ENCODE measurements at places on chromosomes 5 and 9.

- no peak for DNase-seq
Observed at GRCh38 chr5:158861366-158861765, 238.3 kb downstream of the EBF1 start.

- DNase-seq = no peak
Observed at GRCh38 chr5:147454996-147455677, 54.7 kb downstream of the DPYSL3 start.

- no peak for DNase-seq
Observed at GRCh38 chr5:90878549-90879196, 320.1 kb downstream of the ADGRV1 start.

GRCh38 chr9:19493876-19494275 lies 85.1 kb downstream of the ACER2 start:
- DNase-seq = no peak

GRCh38 chr9:14372437-14373335 lies 58.7 kb upstream of the NFIB start:
- no peak for DNase-seq

DNA sequence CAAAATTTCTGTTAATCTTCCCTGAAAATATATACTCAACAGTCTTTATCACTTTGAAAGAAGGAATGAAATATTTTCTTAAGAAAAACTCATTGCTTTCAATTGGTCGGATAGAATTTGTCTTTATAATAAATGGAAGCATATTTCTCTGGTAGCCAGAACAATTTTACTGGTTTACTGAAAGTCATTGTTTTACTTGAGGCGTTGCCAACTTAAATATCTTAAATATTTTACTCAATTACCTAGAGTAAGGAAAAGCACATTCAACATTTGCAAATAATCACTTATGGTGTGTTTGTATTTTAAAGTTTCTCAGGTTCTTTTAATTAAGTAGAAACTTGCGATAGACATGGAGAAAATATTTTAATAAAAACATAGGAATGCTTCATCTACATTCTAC lies 1181.7 kb downstream of the EFNA5 start:
- DNase-seq = no peak

- DNase-seq = no peak
Observed at GRCh38 chr5:37553720-37554404, 174.7 kb downstream of the WDR70 start.

DNA sequence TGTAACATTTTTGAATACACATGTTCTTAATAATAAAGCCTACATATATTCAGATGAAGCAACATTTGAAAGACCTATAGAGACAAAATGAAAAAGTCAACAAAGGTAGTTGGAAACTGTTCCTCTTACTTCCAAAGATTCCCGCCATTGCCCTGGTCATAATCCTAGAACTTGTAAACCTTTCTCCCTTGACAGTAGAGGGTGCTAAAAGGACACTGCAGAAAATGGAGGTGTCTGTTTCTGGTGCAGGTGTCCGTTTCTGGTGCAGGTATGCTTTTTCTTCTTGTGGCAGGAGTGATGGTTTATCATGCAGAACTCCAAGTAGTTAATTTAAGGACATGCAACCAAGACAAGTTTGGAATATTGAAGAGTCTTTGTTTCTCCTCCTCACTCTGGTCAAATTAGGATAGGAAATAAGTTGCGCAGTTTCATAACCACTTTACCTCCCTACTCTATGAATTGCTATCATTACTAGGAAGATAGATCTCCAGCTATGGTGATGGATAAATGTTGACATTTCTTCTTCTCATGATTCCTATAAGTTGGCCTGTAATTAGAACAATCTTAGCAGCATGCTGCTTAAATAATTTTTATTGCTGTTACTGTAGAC lies 56.0 kb upstream of the FAM174A start:
- no peak for DNase-seq

DNA sequence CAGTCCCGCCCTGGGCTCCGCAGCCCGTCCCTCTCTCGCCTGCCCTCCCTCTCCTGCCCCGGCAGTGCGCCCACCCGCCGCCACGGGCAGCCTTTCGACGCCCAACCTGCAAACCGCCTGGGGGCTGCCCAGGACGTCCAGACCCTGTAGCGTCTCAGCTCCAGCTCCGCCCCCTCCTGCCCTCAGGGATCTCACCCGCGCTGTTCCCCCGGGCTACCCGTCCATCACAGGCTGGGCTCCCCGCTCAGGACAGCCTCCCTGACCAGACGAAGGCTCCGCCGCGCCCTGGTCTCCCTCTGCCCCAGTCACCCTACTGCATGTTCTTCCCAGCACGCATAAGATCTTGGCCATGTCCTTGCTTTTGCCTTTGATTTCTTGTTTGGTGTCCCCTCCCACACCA lies 1.4 kb downstream of the RASGEF1C start:
- no peak for DNase-seq

DNA sequence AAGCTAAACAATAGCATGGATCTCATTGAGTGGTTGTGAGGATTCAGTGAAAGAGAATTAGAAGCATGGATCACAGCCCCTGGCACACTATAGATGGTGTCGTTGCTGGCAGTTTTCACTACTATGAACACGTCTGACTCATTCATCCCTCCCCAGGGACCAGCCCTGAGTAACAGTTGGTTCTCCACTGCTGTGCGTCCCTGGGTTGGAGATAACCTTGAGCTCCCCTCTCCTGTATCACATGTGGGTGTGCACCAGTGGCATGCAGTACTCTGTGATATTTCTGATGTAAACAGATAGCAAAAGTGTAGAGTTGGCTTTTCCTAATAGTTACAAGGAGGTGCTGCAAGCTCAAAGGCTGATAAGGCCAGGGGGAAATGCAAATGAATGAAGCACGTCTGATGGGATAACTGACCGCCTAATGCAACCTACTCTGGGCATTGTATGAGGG lies 8.8 kb upstream of the LCP2 start:
- no peak for DNase-seq

GRCh38 chr9:133839822-133840329 lies 101.7 kb upstream of the SARDH start:
- DNase-seq = no peak

DNA sequence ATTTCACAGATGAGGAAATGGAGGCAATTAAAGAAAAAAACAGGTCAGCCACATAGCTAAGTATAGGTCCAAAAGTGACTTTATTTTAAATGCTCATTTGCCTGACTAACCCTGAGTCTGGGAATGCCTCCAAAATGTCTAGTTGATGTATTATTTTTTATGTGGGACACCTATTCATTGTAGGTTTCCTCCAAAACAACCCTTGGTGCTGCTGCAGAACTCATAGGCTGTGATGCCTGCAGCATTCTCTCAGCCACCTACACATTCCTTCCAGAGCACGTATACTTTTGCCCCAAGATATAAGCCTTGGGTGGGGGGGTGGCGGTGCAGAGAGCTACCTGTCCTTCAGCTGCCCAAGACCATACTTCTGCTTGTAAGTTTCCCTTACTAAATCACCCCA lies 77.4 kb downstream of the MSX2 start:
- no peak for DNase-seq

GRCh38 chr9:15782106-15782505 lies 229.3 kb downstream of the CCDC171 start:
- DNase-seq = no peak

GRCh38 chr5:157603333-157604190 lies 28.0 kb upstream of the ADAM19 start:
- DNase-seq = peak; percentile 77

GRCh38 chr9:93648836-93649235 lies 72.5 kb downstream of the PHF2 start:
- no peak for DNase-seq

DNA sequence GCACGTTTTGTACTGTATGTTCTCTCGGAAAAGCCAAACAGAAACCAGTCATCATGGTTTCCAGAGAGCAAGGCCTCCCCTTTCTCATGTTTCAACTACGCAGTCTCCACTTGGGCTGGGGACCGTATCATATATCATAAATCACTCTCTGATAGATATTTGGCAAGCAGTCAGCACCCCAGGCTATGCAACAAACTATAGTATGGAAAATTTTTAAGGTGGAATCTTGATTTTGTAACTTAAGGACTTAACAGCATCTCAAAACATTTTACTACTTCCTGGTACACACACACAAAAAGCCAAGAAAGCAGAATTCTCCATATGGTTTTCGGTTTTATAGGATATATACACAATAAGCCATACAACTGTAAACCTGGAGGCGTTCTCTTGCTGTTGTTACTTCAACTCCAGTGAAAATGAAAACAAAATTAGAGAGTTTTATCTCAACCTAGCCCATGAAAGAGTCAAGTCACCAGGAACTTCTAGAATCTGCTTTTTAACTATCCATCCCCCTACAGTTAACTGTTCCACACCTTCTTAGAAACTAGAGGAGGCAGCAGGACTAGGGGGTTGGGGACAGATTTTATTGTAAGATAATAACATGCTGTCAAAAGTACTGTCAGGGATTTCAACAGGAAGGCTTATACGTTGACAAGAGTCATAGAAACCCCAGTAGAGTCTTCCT lies 283.4 kb downstream of the NFIB start:
- no peak for DNase-seq

GRCh38 chr9:120412425-120412951 lies 167.5 kb downstream of the CDK5RAP2 start:
- no peak for DNase-seq

DNA sequence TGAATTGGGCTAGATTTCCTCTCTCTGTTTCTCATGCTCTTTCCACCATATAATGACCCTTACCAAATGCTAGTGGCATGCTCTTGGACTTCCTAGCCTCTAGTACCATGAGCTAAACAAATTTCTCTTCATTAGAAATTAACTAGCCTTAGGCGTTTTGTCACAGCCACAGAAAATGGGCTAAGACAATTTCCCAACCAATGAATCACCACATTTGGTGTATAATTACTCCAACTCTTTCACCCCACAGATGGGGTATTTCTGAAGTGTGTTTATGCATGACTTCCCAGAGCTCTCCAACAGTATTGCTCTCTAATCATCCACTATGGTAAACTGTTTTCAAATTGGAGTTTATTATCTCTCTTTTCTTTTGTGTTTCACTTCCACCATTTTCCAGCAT lies 1041.1 kb upstream of the COX7C start:
- no peak for DNase-seq

GRCh38 chr5:124961521-124961920 lies 215.1 kb upstream of the ZNF608 start:
- DNase-seq = no peak

DNA sequence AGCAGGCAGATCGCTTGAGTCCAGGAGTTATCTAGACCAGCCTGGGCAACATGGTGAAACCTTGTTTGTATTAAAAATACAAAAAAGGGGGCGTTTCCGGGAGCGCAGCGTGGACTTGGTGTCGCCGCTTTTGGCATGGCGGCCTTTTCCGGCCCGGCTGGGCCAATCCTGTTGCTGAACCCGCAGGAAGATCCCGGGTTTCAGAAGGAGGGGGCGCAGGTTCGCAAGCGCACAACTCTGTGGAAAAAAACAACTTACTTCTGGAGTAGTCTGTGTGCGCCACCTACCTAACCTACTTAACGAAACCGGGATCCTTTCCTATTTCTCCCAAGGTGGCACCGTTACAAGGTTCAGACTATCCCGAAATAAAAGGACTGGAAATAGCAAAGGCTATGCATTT lies 198.6 kb downstream of the MSX2 start:
- DNase-seq = no peak

DNA sequence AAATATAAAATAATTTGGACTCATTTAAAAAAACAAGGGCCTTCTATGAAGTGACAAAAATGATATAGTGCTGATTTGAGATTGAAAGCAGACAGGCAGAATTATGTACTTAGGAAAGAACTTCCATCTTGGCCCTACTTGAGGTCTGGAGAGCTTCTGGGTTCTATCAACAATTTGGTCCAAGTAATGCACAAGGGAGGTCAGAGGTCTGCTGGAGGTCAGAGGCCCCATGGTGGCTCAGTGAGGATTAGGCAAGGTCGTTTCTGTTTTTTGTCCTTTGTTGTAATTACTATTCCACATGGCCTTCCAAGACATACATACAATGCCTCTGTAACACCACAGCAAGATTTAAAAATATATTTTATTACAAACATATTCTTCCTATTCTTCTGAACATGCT lies 37.2 kb downstream of the NUDT12 start:
- DNase-seq = no peak

GRCh38 chr5:157236423-157236822 lies 29.5 kb upstream of the CYFIP2 start:
- no peak for DNase-seq

DNA sequence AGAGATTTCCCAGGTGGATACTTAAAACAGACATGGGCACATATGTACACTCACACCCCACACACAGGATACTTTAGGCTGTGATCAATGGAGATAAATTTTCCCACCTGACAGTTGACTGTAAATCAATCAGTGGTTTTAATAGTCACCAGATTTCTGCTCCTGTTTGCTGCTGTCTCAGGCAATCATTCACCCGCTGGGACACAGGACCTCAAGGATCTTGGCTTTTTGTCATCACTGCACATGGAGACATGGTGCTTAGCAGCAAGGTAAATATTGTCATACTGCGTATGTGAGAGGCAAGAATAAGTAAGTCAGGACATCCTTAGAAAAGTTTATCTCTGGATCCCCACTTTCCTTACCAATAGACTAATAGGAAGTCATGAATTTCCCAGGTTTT lies 60.8 kb upstream of the KLF9 start:
- no peak for DNase-seq

DNA sequence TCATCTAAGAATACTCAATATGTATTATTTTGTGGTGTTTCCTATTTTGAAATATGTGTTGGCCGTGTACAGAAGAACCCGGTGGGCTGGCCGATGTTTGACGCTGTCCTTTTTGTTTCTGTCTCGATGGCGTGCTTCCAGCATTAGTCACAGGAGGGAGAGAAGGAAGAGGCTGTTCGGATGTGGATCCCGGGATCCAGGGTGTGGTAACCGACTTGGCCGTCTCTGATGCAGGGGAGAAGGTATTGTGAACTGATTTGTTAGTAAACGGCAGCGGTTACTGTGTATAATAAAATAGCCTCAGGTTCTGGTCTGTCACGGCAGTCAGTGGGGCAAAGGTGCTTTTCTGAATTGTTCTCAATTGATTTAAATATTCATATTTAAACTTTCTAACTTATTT lies 275.0 kb downstream of the ARHGEF28 start:
- DNase-seq = no peak

DNA sequence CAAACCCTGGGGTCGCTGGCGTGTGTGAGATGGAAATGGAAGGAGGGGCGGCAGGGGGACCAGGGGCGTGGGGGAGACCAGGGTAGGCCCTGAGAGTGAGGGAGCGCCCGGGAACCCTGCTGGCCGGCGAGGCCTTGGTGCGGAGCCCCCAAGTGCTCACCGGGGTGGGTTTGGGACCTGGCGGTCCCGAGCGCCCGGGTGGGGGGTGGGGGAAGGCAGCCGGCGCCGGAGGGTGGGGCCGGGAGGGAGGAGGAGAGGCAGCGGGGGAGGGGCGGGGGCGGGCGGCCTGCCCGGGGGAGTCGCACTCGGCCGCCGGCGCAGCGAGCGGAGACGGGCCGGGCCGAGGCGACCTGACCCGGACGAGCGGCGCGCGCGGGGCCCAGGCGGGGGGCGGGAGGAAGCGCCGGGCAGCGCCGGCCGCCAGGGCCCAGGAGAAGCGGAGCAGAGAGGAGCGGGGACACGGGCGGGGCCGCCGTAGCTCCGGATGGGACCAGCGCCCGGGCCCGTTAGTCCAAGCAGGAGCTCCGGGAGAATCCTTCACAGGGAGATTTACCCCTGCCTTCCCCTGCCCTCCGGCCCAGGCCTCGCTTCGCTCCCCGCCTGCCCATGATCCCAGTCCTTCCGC lies at the start of gene NPR2:
Gene NPR2, plus strand, starts transcription at position 295 of the 625 bp plus-strand sequence. CDS start 818 bp downstream, outside the sequence.
- no peak for DNase-seq

All from T-helper 2 cell (primary cell).